ENCODE measurements at places on chromosomes 3 and 15.

DNA sequence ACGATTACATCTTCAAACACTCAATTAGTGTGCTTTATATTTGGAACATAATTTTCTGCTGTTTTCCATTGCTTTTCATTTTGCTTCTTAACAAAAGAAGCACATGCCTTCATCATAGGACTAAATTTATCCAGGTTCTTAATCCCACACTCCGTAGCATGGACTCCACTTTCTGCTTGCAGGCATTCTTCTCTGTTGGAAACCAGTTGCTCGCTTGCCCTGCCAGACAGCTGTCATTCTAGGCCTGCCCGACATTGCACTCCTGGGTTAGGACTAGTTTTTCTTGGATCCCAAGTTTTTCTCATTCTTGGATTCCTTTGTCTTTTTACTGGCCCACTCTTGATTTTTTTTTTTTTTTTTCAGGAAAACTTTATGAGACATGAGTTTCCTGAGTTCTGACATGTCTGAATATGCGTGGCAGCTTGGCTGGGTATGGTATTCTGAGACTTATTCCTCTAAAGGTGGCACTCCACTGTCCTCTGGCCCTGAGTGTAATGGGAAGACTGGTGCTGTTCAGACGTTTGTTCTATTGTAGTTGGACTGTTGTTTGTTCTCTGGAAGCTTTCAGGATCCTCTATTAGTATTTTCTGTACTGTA, 6.3 kb upstream of the ATP1B3 start:
- no peak for DNase-seq

- DNase-seq: no peak
Observed at GRCh38 chr3:97658668-97659285, 105.8 kb upstream of the ARL6 start.

GRCh38 chr3:49133226-49133951, 539 bp upstream of the LAMB2 start:
- no peak for DNase-seq

- DNase-seq: no peak
Observed at GRCh38 chr15:88256279-88257230, at the start of gene NTRK3. NTRK3 (minus strand) TSS chr15:88256739; CDS start chr15:88256153, 586 bp downstream.

GRCh38 chr3:135690664-135691063, 274.9 kb upstream of the PPP2R3A start:
- DNase-seq: no peak

DNA sequence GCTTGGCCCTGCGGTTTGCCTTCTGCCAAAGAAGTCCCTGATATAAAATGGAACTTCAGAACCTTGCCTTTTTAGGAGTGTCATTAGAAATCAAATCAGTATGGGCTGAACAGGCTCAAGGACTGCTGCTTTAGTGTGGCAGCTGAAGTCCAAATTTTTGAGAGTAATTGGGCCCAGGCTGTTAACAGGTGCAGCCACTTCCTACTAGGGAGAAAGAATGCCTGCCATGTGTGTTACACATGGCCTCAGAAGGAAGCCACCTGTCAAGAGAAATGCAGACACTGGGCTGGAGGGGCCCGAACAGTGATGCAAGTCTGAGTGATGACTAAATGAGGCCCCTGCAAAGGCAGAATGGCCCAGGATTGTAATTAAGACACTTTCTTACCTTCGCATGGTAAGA, 786.7 kb upstream of the CFAP20DC start:
- DNase-seq: no peak

- DNase-seq: no peak
Observed at GRCh38 chr3:48514431-48515227, 10.7 kb upstream of the SHISA5 start.

- no peak for DNase-seq
Observed at GRCh38 chr3:38640661-38641452, 8.6 kb downstream of the SCN5A start.

- no peak for DNase-seq
Observed at GRCh38 chr3:151439652-151440125, 21.2 kb downstream of the IGSF10 start.

DNA sequence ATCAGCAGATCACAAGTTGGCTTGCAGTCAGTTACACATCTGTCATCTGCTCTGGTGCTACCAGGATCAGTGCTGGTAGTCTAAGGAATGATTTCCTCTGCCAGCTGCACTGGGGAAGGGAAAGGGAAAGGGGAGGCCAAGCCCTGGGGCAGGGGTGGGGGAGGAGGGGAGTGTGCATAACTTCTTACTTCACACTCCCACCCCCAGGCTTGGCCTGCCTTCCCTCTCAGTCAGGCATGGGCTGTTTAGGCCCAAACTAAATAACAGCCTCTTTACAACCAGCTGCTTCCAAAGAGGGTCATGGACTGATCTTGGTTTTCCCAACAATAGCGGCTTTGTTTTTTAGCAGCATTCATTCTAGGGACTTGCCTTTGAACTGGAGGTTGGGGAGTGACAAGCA, 86.1 kb upstream of the PSMD6 start:
- DNase-seq: no peak

DNA sequence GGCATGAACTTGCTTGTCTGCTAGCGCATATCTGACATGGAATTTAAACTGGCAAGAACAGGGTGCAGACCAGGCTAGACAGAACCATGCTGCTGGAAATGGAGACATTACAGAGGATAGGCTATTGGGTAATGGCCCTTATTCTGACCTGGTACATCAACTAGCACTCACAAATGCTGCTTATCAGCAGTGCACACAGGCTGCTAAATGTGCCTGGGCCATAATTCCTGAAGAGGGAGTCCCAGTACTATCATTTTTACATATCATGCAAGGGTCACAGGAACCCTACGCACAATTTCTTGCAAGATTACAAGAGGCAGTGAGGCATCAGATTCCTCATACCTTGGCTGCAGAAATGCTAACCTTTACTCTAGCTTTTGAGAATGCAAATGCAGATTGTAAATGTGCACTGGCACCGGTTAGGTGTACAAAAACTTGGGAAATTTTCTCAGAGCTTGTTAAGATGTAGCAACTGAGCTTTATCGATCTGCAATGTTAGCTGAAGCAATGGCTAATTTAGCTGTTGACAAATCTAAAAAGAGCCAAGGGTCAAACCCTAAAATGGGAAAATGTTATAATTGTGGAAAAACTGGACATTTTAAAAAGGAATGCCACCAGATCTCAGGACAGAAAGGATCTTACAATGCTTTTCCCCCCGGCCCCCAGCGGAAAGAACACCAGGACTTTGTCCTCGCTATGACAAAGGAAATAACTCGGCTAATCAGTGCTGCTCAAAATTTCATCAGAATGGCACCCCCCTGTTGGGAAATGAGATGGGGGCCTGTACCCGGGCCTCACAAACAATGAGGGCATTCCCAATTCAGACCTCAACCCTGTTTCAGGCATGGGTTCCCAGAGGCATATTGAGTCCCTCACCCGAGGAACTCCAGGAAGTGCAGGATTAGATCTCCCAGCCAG, 21.1 kb downstream of the CCRL2 start:
- no peak for DNase-seq

GRCh38 chr3:158058495-158059130, 47.6 kb downstream of the SHOX2 start:
- DNase-seq: no peak

- DNase-seq: no peak
Observed at GRCh38 chr3:130850843-130851242, 43.0 kb upstream of the ATP2C1 start.

- DNase-seq: no peak
Observed at GRCh38 chr15:39332846-39333245, 248.0 kb upstream of the THBS1 start.

DNA sequence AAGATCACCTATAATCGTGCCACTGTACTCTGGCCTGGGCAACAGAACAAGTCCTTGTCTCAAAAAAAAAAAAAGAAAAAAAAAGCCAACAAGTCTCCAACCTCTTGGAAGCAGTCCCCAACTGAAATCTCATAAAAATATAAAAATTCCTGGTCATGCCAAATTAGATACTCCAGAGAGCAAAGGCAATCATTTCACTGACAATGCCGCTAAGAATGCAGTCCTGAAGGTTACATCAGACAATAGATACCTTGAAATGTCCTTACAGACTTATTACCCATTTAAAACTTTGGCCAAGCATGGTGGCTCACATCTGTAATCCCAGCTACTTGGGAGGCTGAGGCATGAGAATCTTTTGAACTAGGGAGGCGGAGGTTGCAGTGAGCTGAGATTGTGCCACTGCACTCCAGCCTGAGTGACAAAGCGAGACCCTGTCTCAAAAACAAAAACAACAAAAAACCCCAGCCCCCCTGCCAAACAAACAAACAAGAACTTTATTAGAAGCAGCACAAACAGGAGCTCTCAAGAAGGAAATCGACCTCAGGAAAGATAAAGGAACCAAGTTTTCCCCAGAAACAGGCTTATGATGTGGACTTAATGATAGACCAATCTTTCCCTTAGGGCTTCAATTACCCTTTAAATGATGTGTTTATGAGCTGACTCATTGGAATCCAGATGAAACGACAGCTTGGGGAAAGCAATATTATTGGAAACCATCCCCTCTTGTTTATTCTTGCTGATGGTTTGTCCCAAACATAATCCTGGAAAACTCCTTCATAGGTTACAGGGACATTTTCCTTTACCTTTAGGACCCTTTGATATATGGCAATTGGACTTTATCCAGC, 53.1 kb upstream of the XCR1 start:
- no peak for DNase-seq

- no peak for DNase-seq
Observed at GRCh38 chr3:188993181-188993580, 178.6 kb upstream of the TPRG1 start.

DNA sequence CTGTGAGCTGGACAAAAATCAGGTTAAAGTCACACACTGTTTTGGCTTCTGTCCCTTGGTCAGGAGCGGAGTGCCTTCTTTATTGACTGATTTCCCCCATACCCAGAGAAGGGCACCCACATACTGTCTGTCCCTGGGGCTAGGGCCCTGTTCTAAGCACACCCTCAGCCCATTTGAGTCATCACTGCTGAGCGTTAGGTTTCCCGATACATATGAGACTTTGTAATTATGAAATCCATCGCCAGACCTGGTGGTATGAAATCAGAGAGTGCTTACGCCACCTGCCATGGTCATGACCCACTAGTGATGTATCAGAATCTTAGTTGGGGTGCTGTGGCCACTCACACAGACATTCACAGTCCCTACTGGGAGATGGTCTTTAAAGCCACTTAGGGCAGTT, 96.8 kb downstream of the CHDH start:
- DNase-seq: no peak

DNA sequence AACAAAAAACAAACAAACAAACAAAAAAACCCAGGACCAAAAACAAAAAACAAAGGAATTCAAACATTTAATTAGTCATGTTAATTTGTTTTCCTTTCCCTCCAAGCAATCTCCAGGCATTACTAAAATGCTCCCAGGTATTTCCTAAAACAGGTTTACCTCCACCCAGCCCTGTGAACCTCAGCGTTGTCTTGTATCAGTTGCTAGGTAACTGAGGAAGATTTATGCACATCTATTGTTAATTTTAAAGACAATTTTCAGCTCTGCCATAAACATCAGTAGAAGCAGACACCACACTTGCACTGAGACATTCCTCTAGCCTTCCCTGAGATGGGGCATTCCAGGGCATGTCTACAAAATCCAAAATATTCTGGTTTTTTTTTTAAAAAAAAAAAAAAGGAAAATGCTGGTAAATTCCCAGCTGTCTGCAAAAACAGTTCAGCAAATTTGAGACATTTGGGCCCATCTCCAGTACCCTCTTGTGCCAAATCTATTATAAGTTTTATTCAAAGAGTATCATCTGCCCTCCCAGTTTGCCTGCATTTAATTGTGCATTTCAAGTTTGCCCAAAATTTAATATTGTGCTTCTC, 227.6 kb downstream of the ADAMTS9 start:
- no peak for DNase-seq

DNA sequence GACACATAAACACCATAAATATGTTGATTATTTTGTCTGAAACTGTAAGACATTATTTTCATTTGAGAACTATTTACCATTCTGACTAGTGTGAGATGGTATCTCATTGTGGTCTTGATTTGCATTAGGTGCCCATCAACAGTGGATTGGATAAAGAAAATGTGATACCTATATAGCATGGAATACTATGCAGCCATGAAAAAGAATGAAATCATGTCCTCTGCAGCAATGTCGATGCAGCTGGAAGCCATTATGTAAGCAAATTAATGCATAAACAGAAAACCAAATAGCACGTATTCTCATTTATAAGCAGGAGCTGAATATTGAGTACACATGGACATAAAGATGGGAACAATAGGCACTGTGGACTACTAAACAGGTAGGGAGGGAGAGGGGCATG, 258.7 kb upstream of the TPRG1 start:
- DNase-seq: no peak

DNA sequence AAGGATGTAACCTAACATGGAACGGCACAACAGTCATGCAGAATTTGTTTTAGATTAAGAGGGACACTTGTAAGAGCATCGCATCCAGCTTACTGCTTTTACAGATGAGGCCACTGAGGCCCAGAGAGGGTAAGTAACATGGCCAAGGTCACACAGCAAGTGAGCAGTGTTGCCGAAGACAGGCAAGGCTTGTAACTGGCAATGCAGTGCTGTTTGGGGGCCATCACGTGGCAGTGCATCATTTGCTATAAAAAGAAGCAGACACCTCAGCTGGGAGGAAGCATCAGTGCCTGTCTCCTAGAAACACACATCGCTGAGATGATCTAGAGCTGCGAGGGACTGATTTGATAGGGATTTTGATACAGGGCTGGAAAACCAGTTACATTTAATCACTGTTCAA, 108.2 kb upstream of the PROK2 start:
- DNase-seq: no peak
